Thymus (tissue), 14 donors: ENCODE measurements at places on chromosomes 2 and 18.

GRCh38 chr2:51920509-51920908 is 888.6 kb upstream of the NRXN1 start:
- no peak for DNase-seq

GRCh38 chr2:112153179-112153490 is 14.9 kb downstream of the FBLN7 start:
- DNase-seq = no peak

GRCh38 chr18:51168960-51169662 is 28.4 kb downstream of the MEX3C start:
- no peak for DNase-seq

GRCh38 chr2:46363535-46364170 is 66.4 kb downstream of the EPAS1 start:
- DNase-seq = no peak

GRCh38 chr2:20207051-20207450 is 17.9 kb downstream of the SDC1 start:
- no peak for DNase-seq

- DNase-seq = no peak
Observed at GRCh38 chr2:123518367-123518766, 506.7 kb upstream of the CNTNAP5 start.

GRCh38 chr2:170817093-170818035 is 677 bp downstream of the GAD1 start:
- DNase-seq = no peak

- DNase-seq = no peak
Observed at GRCh38 chr2:158589303-158589702, 132.6 kb downstream of the PKP4 start.

GRCh38 chr2:53242090-53242489 is 525.5 kb upstream of the CHAC2 start:
- no peak for DNase-seq

DNA sequence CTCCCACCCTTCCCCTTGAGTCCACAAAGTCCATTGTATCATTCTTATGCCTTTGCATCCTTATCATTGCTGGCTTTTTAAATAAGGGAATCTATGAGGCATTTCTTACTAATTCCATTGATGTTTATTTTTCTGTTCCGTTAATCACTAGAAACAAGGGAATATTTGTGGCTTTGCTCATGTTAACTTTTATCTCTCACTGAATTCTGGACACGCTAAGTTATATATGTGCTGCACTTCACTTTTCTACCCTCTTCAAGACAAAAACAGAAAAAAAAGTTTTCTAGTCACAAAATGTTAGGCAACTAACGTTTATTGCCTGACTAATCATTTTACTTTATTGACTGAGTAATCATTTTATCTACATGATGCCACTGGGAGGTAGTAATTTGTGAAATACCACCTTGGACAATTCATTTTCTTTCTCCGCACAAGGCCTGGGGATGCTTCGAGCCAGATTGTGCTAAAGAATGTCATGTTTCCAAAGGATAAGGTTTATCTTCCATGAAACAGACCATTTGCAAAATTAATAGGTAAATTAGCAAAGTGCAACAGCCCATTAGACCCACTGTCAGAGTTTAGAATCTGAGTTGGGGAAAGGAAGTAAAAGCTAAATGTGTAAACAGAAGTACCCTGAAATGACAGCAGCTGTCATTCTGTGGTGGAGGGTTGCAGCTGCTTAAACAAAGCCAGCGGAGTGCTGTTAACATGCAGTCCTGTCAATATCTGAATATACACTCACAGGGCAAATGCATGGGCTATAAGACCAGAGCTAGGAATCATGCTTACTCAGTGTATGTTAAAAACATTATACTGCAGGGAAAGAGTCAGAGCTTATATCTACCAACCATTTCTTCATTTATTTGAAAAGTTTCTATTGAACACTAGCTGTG is 658.7 kb downstream of the CNTNAP5 start:
- no peak for DNase-seq

- no peak for DNase-seq
Observed at GRCh38 chr2:189933041-189933440, 129.5 kb downstream of the MSTN start.

- DNase-seq = no peak
Observed at GRCh38 chr2:224444021-224444420, 42.1 kb upstream of the FAM124B start.

DNA sequence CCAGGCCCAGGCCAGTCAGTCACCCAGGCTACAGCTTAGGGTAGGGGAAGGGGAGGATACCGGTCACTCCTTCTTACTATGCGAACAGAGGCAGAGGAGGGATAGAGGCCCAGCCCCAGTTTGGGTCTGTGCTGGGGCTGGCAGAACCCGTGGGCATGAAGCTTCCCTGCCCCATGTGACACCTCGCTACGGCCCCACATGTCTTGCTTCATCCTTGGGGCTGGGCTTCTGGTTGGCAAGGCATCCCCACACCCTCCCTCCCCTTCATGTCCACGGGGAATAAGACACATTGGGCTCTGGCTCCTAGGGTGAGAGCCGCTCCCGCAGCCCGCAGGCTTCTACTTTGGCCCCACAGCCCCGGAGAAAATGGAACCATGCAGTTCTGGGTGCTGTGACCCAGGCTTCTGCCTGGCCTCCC is 32.4 kb downstream of the HS1BP3 start:
- no peak for DNase-seq

DNA sequence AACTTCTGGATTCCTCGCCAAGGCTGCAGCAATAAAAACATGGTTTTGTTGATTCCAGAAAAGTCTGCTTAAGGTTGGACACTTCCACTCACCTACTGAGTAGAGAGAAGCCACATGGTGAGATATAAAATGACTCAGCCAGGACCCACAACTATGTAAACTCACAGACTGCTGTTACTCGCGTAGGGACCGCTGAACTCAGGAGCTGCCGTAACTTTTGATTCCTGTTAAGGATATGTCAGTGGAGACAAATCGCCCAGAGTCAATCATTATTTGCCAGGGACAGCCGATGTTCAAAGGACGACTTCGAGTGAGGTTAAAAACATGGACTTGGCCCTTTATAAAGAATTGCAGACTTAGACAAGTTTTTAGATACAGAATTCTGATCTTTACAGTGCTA is 25.6 kb downstream of the CYB5A start:
- no peak for DNase-seq

DNA sequence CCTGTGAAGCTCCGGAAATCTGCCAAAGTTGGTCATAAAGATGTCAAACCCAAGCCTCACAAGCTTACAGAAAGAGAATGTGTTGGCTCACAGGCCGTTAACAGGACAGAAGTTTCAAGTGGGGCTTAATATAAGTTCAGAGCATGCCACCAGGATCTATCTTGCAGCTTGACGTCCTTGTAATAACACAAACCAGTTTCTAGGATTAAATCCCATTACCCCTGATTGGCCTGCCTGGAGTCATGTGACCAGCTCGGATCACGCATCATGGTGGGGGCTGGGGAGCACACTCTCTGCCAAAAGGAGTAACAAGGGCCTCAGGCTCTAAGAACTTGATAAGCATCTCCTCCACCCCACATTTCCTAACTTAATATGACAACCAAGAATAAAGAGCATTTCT is 38.9 kb upstream of the SCG2 start:
- DNase-seq = no peak

DNA sequence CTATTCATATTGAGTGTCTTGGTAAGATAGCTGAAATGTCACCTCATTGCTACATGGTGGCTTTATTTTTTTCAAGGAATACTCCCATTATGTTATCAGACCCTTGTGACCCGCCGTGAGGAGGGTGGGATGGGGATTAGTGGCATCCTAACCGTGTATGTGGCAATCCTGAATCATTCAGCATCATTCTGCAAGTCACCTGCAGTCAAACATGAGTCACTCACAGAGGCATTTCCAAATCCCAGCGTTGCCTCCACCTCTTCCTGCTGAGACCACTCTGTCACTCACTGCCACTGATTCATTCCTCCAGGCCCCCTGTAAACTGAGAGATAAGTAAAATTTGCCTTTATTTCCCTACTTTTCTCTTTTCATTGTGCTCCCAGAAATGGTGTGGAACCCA is 307.4 kb upstream of the KLHL29 start:
- no peak for DNase-seq

- DNase-seq = no peak
Observed at GRCh38 chr2:19757586-19757985, 144.2 kb downstream of the TTC32 start.

GRCh38 chr2:181158427-181158826 is 178.0 kb downstream of the UBE2E3 start:
- no peak for DNase-seq
